Upper lobe of left lung (tissue), 6 donors: ENCODE measurements at places on chromosomes 1 and 21.
A peak's percentile ranks its signal among the peaks of the same experiment; 100 is the strongest.

GRCh38 chr1:46026531-46026930 lies 105.9 kb downstream of the PIK3R3 start:
- no peak for DNase-seq

DNA sequence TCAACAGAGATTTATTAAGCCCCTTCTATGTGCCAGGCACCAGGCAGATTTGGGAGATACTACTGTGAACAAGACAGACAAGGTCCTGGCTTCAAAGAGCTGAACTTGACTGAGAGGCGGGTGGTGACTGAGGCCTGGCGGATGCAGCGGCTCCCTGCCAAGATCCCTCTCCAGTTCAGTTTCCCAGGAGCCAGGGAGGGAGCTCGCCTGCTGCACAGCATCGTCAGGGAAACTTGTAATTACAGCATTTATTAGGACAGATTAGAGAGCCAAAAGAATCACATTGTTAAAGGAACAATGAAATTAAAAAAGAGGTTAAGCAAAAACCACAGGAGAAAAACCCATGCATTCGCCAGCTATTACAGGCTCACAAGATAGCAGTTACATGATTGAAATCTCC lies 55.3 kb downstream of the ETS2 start:
- no peak for DNase-seq

DNA sequence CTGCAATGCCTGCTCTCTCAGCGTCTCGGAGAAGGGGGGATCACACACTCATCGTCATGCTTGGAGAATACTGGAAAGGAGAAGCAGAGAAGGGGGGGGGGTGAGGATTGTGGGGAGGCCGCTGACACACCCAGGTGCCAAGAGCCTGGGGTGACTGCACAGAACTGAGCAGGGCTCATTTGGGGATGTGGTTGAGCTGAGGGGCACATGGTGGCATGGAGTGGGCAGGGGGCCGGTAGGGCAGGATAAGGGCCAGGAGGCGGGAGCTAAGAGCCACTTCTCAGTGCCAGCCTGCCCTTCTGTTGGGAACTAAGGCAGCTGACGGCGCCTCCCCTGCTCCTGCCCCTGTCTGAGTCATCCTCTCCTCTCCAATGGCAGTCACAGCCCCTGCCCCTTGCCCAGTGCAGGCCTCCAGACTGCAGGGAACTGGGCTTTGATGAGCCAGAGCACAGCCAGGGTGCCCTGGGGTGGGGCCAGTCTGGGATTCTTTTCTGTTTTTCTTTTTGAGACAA lies 27.2 kb downstream of the MRPL37 start:
- DNase-seq, result peak; percentile 58

- no peak for DNase-seq
Measured at GRCh38 chr1:41410462-41410861, 49.2 kb downstream of the FOXO6 start.
